ENCODE measurements at places on chromosomes 5 and 9. TPM values are rescaled to one million over a fixed set of nuclear protein-coding genes. Genes with fewer than 3 reads are reported as not detected.

MEIKIN gene
- total RNA-seq: not detected

- no peak for DNase-seq
These were observed 565.0 kb downstream of the DMRTA1 start for GRCh38 chr9:23011669-23012068.

DNA sequence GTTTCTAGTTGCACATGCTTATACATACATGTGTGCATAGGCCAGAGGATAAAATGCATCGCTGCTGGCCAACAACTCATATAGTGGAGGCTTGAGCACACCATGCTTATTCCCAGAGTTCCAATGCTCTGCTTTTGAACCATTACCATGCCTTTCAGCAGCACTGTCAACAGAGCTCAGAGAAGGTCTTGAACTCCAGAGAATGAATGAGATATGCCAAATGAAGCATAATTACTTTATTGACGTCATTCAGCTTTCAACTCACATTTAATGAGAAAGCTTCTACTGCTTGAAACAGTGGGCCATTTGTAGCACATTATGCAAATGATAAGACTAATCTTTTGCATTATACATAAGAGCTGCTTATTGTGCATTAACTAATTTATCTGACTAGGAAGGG, 765.3 kb upstream of the GRAMD2B start:
- no peak for DNase-seq

GRCh38 chr5:94793113-94793815, 174.8 kb downstream of the SLF1 start:
- no peak for DNase-seq

PKD2L2 gene
- 0.29 TPM for total RNA-seq

RASGEF1C gene
- total RNA-seq: not detected

DNA sequence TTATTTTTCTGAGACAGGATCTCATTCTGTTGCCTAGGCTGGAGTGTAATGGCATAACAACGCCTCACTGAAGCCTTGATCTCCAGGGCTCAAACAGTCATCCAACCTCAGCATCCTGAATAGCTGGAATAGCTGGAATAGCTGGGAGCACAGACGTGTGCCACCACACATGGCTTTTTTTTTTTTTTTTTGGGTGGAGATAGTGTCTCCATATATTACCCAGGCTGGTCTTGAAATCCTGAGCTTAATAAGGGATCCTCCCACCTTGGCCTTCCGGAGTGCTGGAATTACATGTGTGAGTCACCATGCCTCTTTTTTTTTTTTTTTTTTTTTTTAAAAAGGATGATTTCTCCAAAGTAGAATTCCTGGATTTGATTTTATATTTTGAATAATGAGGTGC, 60.7 kb downstream of the NSD1 start:
- no peak for DNase-seq

- no peak for DNase-seq
These were observed 408.9 kb upstream of the DMAC1 start for GRCh38 chr9:8208465-8208864.

DNA sequence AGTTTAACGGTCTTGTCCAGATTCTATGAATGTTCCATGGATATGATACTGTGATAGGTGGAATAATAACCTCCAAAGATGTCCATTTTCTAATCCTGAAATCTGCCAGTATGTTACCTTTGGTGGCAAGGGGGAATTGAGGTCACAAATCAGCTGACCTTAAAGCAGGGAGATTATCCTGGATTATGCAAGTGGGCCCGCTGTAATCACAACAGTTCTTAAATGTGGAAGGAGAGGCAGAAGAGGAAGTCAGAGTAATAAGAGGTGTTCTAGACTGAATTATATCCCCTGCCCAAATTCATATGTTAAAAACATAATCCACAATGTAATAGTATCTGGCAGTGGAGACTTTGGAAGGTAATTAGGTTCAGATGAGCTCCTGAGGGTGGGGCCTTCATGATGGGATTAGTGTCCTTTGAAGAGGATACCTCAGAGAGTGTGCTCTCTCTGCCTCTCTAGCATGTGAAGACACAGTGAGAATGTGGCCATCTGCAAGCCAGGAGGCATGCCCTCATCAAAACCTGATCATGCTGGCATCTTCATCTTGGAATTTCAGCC, 47.6 kb upstream of the ZFAND5 start:
- no peak for DNase-seq

PCDHGC4 gene
- total RNA-seq: 2.0 TPM

PCDHB9 gene
- total RNA-seq: 1.1 TPM

GRCh38 chr9:88219601-88220000, 81.3 kb upstream of the SPATA31C2 start:
- DNase-seq: no peak

- DNase-seq: no peak
These were observed 255.1 kb downstream of the MCTP1 start for GRCh38 chr5:95029569-95030366.

TSSK1B gene
- not detected for total RNA-seq

- DNase-seq: no peak
These were observed 169.3 kb downstream of the DCP2 start for GRCh38 chr5:113145757-113146387.

GRCh38 chr5:16345454-16345853, 120.1 kb downstream of the ZNF622 start:
- no peak for DNase-seq

OR1K1 gene
- total RNA-seq: not detected

GRCh38 chr9:101457003-101457402, 21.4 kb upstream of the ALDOB start:
- DNase-seq: no peak

TMEM171 gene
- 0.14 TPM for total RNA-seq

NINJ1 gene
- total RNA-seq: 30.6 TPM

DNA sequence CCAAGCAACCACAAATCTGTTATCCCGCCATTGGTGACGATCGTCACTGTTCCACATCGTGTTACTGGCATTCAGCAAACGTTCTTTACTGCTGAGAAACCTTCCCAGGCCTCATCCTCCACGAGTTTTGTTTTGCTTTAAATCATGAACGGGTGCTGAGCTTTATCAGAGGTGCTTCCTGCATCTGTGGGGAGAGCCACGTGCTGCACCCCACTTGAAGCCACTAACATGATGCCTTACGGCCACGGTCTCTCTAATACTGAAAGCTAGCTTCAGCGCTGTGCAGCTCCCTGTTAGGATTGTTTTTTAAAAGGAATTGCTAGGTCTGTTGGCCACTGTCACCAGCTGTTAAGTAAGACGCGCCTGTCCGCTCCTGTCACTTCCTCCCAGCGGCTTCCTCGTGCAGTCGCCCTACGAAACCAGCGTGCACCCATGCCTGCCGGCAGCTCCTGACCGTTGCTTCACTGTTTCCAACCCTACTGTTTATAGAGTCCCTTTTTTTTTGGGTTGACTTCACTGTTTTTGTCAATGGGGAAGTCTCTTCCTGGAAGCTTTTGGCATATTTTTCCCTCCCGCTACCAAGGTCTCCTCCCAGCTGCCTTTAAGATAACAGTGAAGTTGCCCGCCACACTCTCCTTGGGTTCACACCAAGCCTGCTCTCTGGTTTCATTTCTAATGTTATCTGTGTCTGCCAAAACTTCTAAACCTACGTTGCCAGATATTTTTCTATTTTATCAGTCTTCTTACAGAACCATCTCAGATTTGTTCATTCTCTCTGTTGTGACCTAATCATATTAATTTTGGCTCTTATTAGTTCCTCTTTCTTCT, 20.3 kb downstream of the LPCAT1 start:
- peak; percentile 93 for DNase-seq
